ENCODE measurements at places on chromosomes 5 and 9.

- no peak for DNase-seq
Measured at GRCh38 chr5:153211076-153211475, 279.4 kb upstream of the GRIA1 start.

GRCh38 chr9:69945671-69946141 is 97.9 kb upstream of the MAMDC2 start:
- DNase-seq = no peak

GRCh38 chr5:113359419-113359818 is 75.4 kb downstream of the TSSK1B start:
- DNase-seq = no peak

- DNase-seq = no peak
Measured at GRCh38 chr9:18855656-18856055, 177.4 kb downstream of the SAXO1 start.

GRCh38 chr9:37746448-37747270 is 6.9 kb upstream of the TRMT10B start:
- DNase-seq = no peak

DNA sequence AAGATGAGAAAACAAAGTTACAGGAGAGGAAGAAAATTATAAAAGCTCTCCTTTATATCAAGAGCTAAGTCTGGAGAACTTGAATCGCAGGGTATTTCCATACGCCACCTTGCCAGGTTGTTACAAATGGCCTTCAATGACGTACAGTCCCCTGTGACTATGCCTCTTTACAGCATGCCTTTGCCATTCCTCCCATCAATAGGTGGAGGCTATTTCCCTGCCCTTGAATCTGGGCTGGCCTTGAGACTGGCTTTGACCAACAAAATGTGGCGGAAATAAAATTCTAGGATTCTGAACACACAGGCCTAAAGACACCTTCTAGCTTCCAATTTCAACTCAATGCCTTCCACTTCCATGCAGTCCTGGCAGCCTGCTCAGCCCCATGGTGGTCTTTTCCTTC is 45.7 kb downstream of the TSSK1B start:
- DNase-seq = no peak
